ENCODE measurements at places on chromosomes 6 and 20.

DNA sequence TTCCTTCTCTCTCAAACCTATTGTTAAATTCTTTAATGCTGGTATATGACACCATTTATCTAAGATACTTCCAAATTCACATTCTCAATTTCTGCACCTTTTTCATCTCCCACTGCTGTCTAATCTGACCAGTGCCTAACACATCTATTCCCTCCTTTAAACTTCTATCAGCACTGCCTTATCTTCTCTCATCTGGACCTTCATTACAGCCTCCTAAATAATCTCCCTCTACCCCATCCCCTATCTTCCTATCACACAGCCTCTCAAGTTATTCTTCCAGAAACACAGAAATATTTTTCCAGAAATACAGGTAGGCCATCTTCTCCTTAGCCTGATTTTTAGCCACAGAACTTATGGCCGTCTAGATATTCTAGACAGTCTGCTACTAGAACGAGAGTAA is 5.5 kb downstream of the DTNBP1 start:
- DNase-seq: no peak

DNA sequence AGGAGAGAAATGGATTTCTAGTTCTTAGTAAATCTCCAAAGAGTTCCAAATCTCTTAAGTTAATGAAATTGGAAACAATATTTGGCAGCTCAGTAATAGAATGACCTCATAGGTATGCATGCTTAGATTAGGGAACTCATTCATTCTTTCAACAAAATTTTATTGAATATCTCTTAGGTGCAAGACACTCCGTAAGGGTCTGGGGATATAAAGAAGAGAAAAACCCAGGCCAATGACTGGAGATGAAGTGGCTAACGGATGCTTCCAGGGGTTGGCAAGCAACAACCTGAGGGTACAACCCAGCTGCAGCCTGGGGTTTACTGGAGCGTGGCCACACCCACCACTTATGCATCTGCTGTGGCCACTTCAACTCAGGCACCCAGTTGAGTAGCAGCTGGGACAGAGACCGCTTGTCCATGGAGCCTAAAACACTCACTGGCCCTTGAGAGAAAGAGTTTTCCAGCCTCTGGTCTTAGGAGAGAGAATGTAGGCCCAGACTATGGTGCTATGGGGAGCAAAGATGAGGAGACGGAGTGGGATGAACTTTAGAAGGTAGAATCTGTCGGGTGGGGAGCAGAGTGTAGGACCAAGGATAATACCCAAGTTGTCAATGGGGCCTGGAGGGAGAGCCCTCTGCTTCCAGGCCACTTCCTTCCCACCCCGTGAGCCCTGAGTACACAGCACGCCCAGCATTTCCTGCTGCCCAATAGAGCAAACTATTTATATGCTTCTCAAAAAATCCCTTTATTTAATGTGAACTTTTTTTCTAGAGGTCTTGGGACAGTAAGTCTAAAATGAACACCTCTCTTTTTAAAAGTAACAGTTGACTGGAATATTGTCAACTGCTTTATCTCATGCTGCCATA is 46.8 kb upstream of the PXDC1 start:
- DNase-seq: no peak

DNA sequence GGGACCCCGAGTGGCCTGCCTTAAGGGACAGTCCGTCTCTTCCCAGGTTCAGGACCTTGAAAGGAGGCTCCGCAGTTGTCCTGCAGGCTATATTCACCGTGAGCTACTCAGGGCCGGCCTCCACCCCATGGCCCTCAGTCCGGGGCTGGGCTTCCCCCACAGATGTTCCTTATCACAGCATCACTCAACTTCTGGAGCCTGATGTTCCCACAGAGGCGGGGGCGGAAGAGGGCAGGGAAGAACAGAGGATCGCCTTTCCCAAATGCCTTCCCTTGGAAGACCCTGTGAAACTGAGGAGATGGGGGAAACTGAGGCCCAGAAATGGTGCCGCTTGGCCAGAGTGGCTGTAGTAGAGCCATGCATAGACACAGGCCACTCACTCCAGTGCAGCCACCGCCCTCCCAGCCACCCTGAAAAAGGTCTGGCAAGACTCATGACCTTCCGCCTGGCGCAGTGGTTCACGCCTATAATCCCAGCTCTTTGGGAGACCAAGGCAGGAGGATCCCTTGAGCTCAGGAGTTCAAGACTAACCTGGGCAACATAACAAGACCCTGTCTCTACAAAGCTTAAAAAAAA is 4.3 kb upstream of the COX4I2 start:
- DNase-seq: no peak

- DNase-seq: no peak
Measured at GRCh38 chr6:148251891-148252290, 90.7 kb upstream of the SASH1 start.

DNA sequence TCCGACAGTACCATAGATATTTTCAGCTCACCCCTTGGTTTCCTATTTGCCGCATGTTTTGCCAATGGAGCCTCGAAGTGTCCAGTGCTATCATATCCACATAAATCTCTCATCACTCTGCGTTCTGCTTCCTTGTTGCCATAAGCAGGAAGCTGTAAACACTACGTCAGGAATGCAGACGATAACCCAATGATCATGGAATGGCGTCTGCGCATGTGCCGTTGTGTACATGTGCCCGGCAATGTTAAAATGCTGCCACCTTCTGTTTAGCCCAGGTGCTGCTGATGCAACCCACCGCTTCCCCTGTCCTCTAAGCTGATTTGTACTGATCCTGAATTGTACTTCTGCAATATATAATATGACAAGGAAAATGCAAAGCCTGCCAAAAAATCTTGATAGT is 607.5 kb downstream of the HDGFL1 start:
- DNase-seq: no peak

- no peak for DNase-seq
Measured at GRCh38 chr6:28977341-28978132, 27.6 kb downstream of the ZNF311 start.

Data from GM18507 (cell line).